ENCODE measurements at places on chromosomes 2 and 18.
A peak's percentile ranks its signal among the peaks of the same experiment; 100 is the strongest.

DNA sequence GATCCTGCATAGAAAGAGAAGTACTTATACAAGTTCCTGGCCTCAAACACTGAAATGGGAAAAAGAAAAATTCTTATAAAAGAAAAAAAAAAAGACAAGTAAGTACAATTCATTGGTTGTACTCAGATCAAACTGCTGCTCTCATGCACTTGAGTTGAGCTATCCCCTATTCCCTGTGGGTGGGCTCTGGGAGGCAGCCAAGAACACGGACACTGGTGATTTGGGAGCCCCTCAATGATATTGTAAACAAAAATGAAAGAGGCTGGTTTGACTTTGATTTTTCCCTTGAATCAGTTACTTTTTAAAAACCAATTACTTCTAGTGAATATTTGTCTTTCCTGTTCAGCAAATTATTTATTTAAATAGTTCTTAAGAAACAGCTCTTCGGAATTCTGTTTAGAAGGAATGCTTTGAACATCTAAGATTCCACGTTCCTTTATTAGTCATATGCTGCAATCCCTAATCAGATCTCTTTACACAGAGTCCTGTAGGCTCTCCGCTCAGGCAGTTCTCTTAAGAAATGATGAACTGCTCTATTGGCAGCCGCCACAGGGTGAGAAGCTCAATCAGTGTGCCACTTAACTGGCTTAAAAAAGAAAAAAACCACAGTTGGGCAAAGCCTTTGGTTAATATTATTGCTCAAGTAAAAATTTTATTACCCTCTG, 225.1 kb downstream of the TMEM182 start:
- no peak for DNase-seq

GRCh38 chr2:189548666-189549448, 31.7 kb downstream of the SLC40A1 start:
- no peak for DNase-seq

DNA sequence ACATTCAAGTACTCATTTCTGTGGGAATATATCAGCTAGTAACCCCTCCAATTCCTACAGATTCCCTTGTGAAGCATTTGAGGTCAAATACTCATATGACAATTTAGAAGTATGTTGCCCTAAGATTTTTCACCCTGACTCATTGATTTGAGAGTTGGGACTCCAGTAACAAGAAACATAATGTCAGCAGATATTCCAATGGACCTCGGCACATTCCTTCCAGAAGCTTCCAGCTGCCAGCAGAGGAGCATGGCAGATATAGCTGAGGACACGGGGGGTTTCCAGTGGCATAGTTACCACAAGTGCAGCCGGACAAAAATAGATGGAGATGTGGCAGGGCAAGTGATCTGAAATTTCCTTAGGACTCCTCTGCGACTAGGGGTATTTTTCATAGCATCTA, 101.9 kb upstream of the ARHGAP28 start:
- DNase-seq = no peak

GRCh38 chr2:27518782-27519113, 22.1 kb downstream of the GCKR start:
- DNase-seq = no peak

GRCh38 chr2:45982096-45982495, 315.1 kb upstream of the EPAS1 start:
- no peak for DNase-seq

- peak; percentile 1 for DNase-seq
Measured at GRCh38 chr2:3870222-3870621, 166.8 kb downstream of the DCDC2C start.

- DNase-seq = no peak
Measured at GRCh38 chr2:159737292-159737916, 25.1 kb downstream of the MARCHF7 start.

GRCh38 chr2:138023298-138023697, 59.0 kb downstream of the HNMT start:
- DNase-seq = no peak

DNA sequence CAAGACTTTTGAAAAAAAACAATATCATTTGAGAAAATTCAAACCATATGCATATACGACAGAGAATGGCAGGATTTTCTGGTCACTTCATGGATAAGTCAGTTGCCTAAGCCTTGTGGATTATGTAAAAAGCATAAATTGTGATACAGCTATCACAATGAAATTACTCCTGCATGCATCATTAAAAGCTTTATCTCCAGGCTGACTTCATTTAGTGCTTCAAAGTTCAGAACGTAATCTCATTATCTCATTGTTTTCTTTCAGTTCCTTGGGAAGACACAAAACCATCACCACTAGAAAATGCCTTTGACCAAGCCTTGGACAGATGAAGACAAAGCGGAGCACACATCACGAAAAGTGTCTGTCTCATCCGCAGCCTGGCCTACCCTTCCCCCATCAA, 57.0 kb downstream of the L3MBTL4 start:
- no peak for DNase-seq

DNA sequence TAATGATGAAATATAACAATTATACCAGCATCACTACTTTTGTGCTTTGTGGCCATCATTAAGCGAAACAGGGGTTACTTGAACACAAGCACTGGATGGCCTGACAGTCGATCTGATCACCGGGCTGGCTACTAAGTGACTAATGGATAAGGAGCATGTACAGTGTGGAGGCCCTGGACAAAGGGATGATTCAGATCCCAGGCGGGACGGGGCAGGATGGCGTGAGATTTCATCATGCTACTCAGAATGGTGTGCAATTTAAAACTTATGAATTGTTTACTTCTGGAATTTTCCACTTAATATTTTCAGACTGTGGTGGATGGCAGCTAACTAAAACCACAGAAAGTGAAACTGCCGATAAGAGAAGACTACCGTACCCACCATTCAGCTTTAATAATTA, 7.0 kb upstream of the CLIP4 start:
- DNase-seq = no peak

GRCh38 chr2:149226790-149227189, 103.6 kb upstream of the LYPD6 start:
- DNase-seq = no peak

- DNase-seq = no peak
Measured at GRCh38 chr2:232628466-232629128, 4.8 kb upstream of the EFHD1 start.

DNA sequence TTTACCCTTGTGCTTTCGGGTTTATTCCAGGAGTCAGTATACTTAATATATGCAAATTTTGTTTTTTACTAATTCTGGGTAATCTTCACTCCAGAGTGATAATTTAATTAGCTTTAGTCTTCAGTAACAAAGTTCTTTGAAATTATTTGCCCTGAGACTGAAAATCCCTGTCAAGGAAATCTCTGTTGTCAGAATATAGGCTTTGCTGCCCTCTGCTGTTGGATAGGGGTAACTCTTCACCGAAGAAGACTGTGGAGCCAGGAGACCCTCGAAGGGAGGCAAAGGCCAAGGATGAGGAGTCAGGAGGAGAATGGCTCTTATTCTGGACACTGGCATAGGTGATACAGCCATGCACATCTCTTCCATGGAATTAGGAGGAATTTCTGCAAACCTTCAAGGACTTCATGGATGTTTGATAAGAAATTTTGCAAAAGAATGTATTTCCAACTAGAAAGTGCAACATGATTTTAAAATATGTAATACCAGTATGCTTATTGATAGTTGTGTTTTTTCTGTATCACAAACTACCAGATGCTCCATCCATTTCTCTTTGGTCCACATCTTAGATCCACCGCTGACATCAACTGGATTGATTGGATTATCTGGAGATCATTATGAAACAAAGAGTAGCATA, 182.3 kb downstream of the RDH14 start:
- peak; percentile 26 for DNase-seq

DNA sequence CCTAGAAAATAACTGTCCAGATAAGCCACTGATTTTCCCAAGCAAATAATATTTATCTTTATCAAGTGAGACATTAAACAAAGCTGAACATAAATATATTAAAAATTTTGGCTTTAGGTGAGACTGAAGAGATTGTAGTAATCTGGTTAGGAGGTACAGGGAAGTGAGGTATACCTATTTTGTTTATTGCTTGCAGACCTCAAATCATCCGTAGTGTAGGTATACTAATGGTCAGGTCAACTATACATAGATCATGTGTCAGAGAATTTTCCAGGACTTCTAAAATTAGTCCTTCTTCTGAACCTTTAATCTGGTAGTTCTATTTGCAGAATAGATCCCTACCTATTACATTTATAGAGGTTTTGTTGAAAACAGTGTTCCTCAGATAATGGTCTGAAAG, 41.5 kb downstream of the SP140 start:
- no peak for DNase-seq

GRCh38 chr2:97747285-97747684, 33.9 kb downstream of the ZAP70 start:
- no peak for DNase-seq

GRCh38 chr2:202133200-202133908, 60.3 kb downstream of the KIAA2012 start:
- DNase-seq = no peak

DNA sequence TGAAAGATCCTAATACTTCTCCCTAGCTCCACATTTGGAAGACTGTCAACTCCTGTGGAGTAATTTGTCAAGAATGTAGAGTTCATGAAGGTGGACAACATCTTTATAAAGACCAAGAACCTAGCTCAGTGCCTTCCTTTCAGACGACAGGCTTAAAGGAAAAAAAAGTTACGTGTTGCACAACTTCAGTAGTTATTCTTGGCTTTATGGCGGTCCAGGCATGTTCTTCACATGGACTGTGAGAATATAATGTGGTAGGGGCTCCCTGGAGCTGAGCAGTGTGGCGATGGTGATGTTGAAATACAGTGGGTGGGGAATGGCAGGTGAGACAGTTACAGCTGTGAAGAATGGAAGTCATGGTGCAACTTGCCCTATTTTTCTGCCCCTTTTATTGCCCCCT, 3.9 kb downstream of the TAF1B start:
- DNase-seq = no peak

DNA sequence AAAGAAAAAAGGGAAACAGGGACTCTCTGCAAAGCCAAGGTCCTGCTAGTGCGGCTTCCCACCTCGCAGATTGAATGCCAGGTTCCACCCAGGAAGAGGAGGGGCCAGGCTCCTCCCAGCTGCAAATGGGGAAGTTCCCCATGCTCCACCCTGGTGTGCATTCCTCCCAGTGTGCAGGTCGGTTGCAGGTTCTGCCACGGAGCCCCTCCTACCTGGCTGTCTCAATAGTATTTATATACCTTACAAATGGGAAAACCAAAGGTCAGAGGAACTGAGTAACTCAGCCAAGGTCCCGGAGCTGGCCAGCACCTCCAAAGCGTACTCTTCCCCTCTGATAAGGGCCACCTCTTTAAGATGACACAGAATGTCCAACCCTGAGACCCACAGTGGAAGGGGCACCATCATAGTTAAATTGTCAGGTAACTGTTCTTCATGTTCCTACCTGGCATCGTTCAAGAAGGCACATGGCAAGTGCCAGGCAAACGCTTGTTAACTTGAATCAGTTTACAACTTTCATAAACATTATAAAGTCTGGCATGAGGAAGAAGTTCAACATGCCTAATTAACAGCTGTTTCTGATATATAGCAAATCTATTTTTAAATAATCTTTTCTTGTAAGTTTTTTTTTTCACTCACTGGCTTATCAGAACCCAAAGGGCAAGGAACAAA, 35.5 kb downstream of the POU3F3 start:
- DNase-seq = no peak

GRCh38 chr18:21914739-21915319, 174.2 kb downstream of the MIB1 start:
- DNase-seq = no peak

- DNase-seq = no peak
Measured at GRCh38 chr2:43129676-43130547, 96.5 kb downstream of the ZFP36L2 start.

DNA sequence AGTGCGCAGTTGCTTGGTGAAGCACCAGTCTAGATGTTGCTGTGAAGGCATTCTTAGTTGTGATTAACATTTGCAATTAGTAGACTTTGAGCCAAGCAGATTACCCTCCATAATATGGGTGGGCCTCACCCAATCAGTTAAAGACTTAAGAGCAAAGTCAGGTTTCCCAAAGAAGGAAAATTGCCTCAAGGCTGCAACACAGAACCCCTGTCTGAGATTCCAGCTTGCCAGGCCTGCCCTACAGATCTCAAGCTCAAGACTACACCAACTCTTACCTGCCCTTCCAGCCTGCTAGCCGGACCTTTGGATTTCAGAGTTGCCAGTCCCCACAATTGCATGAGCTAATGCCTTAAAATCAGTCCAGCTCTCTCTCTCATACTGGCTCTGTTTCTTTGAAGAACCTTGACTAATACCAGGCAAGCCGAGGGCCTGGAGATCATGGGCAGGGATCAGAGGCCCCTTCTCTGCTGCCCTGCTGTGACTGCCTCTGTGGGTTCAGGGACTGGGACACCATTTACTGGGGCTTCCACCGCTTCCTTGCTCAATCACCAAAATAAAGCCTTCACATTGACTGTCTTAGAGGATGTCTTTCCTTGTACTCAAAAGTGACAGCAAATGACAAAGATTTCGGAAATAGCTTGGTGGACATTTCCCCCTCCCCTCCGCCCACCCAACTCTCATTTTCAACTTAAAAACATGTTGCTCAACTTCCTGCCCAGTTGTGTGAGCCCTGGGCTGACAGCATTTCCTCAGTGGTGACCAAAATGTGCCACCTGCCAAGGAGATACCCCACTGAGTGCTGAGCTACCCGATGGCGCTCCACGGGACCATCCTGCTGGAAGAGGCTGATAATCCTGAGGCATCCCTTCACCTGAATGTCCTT, 86.7 kb downstream of the GALNT14 start:
- no peak for DNase-seq

DNA sequence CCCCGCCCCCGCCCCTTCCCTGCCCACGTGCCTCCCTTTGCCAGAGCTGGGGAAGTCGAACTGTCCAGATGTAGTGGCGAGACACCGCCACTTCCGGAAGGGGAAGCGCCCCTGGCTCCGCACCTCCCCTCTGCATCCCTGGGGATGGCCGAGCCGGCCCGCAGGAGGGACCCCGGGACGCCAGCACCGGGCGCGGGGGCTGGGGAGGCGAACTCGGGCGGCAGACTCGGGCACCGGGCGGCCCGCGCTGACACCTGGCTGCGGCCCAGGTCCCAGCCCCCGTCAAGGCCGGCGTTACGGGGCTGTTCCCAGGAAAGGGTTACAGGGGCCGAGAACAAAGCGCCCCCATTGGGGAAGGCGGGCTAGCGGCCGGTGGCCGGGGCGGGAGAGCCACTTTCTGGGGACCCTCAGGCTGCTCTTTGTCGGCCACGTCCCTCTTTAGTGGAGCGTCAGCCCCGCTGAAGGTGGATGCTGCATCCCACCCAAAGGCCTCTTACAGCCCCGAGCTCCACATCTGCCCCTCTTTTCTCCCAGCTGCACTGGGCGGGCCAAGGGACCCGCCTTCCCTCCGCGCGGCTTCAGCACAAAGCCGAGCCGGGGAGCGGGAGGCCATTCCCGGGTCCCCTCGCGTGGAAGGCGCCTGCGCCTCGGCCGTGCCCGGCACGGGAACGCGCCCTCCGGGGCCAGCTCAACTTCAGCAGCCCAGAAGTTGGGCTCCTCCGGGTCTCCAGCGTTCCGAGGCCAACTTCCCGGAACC, 1.3 kb downstream of the SDC1 start:
- DNase-seq = no peak

GRCh38 chr18:51010218-51010617, 19.8 kb upstream of the SMAD4 start:
- no peak for DNase-seq

GRCh38 chr2:176702131-176702530, 432.9 kb downstream of the MTX2 start:
- no peak for DNase-seq

- DNase-seq = no peak
Measured at GRCh38 chr18:49874238-49874637, 60.9 kb upstream of the ACAA2 start.

All from NCI-H2029 treated with DMSO at 0.1 percent for 48 hours (cell line).